ENCODE measurements at places on chromosomes 3 and 15.

- no peak for DNase-seq
Observed at GRCh38 chr3:15634671-15635070, 33.1 kb downstream of the BTD start.

DNA sequence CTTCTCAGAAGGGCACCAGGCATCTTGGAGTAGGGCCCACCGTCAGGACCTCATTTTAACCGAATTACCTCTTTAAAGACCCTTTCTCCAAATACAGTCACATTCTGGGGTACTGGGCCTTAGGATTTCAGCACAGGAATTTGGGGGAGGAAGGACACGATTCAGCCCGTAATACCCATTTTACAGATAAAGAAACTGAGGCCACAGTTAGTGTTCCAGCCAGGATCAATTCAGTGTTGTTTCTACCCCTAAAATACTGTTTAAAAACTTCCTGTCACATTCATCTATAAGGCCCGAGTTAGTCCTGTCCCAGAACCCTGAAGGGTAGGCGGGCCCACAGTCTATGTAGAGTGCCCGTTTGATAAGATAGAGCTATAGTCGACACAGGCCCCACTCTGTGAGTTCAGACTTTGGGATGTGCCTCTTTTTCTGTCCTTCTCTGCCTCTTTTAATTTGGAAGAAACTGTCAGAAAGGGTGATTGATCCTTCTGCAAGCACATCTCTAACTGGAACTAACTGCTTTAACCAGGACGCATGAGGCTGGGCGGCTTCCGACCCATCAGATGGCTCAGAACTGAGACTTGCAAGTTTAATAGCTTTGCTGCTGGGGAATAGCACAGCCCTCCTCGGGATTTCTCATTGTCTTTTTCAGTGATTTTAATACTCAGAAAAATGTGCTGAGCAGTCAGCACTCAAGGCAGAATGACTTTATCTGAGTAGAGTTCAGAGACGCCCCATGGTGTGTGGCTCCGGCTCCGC, 19.5 kb downstream of the BFSP2 start:
- DNase-seq = no peak

DNA sequence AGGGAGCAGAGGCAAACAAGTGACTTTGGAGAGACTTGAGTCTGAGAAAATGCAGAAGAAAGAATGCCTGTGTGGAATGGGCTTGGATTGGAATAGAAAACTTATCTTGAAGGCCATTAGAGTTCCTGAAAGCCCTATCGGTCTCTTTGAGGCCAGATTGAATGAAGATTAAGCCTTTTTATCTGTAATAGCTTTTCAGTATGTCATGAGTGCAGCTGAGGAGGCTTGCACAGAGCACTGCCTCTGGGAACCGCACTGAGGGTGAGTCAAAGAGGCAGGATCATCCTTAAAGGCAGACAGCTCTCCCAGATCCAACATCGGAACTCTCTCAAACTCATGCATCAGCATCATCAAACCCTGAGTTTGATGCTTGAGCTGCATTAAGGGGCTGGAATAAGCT, 515.2 kb downstream of the NTRK3 start:
- no peak for DNase-seq

GRCh38 chr15:31457161-31457560, 130.5 kb downstream of the KLF13 start:
- DNase-seq = no peak

DNA sequence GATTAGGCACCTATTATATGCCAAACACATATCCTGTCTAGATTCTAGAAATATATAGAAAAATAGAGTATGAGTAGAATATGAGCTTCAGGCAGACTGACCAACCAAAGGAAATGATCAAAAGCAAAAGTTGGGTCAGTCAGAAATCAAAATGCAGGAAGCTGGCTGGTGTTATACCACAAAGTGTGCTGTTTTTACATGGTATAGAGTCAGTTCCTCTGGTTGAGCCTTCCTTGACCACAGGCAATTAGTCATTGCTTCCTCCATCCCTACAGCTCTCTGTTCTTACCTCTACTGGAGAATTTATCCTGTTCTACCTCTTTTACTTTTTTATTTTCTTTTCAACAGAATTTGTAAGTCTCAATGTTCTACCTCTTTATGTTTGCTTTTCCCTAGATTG, 149.8 kb downstream of the TMCO5A start:
- no peak for DNase-seq

DNA sequence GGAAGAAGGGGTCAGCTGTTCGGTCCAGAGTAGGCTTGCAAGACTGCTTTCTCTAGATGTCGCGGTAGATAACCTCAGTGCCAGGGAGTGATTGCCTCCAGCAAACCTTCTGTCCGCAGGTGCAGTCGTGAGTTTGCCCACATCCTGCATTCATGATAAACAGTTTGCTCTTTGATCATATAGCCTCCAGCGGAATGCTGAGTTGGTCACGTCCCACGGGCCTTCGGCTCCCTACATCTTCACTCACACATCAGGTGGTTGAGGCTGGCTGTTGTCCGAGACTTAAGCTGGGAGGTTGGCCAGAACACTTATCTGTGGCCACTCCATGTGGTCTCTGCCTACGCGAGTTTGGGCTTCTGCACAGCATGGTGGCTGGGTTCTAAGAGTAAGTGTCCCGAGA, 62.1 kb upstream of the NR2C2 start:
- no peak for DNase-seq

- no peak for DNase-seq
Observed at GRCh38 chr15:26758079-26758478, 14.8 kb downstream of the GABRB3 start.

DNA sequence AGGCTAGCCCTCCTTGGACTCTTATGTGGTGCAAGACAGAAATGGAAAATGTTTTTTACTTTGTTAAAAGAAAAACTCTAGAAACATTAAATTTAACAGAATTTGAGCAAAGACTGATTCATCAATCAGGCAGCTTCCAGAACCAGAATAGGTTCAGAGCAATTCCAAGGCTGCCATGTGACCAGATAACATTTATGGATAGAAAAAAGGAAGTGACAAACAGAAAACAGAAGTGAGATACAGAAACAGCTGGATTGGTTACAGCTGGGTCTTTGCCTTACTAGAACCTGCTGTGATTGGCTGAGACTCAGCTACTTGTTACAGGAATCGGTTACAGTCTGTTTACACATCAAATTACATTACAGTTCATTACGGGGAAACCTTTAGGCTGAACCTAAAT, 22.5 kb upstream of the OTOL1 start:
- DNase-seq = no peak

- DNase-seq = no peak
Observed at GRCh38 chr3:97981886-97982285, 9.7 kb upstream of the RIOX2 start.

- no peak for DNase-seq
Observed at GRCh38 chr3:115626006-115626409, 2.7 kb downstream of the GAP43 start.

- DNase-seq = no peak
Observed at GRCh38 chr3:107428051-107428858, 51.0 kb downstream of the CCDC54 start.

GRCh38 chr3:45075821-45076625, 49.9 kb downstream of the CLEC3B start:
- no peak for DNase-seq

- no peak for DNase-seq
Observed at GRCh38 chr3:61297821-61298220, 46.6 kb upstream of the FHIT start.

GRCh38 chr3:143188881-143189280, 69.3 kb downstream of the CHST2 start:
- no peak for DNase-seq

DNA sequence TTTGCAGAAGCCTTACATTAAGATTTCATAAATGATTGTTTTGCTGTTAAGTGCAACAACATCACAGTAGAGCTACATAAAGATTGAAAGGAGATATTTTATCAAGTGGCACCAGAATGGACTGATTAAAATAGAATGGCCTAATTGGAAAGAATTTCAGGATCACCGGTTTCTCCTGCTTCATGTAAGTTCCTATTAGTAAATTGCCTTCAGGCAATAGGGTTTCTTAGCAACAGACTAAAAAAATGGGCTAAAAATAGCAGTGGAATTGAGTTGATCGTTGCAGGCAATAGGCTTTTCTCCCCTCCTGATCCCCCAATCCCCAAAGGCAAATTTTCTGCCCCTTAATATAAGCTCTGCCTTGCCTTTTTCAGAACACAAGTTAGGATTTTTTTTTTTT, 917 bp downstream of the LNP1 start:
- DNase-seq = no peak

- DNase-seq = no peak
Observed at GRCh38 chr15:79965846-79966630, 5.0 kb downstream of the BCL2A1 start.

- no peak for DNase-seq
Observed at GRCh38 chr15:80098341-80098740, 38.9 kb downstream of the ZFAND6 start.

DNA sequence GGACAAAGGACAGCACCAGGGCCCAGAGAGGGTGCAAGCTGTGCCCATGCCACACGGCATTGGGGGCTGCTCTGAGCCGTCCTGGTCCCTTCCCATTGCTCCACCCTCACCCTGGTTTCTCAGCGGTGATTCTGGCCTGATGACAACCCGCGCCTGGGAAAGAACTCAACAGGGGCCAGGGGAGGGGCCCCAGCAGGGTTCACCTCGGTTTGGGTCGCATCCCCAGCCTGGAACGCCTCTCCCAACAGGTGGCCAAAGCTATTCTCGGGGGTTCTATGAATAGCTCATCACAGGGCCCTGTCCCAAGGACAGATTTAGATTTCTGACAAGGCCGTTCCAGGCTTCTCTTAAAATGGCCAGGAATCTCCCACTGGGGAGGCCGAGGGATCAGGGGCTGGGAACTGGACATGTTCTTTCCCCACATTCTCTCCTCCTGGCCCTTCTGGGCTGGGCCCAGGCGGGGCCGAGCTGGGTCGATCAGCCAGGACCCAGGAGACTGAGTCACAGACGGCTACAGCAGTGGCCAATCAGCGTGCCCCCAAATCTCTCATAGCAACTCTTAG, 17.9 kb downstream of the GRIP2 start:
- no peak for DNase-seq

DNA sequence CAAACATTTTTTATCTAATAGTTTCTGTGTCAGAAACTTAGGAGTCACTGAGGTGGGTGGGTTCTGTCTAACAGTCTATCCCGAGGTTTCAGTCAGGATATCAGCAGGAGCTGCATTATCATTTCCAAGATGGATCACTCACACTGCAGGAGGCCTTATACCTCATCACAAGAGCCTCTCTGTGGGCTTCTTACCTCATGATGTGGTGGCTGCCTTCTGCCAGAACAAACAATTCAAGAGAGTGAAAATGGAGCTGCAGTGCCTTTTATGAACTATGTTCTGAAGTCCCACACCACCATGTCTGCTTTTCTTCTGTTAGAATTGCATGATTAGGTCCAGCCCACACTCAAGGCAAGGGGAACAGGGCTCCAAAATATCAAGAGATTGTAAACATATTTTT, 27.9 kb downstream of the RFX7 start:
- no peak for DNase-seq

DNA sequence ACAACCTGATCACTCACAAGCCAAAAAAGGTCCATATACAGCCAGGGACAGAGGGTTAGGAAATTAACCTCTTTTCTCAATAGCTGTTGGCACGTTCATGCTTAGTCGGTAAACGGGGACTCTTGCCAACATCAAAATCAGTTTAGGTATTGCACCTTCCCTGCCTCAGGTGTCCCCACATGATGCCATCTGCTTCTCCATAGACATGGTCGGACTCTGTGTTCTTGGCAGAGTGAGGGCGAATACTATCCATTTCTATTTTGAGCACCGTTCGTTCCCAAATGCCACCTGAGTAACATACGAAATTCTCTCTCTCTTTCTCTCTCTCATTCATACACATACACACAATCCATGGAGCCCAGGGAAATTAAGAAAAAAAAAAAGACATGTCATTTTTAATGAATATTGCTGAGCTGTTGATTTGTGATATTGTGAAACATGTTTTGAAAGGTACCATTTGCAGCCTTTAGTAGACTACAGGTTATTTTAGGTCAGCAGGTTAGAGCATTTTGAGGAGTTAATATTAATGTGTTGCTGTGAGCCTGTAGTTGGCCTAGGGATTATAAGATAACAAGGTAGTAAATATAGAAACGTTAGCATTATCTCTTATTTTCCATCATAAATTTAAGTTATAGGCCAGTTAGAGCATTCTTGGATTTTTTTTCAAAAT, 78.5 kb downstream of the GHSR start:
- DNase-seq = no peak

DNA sequence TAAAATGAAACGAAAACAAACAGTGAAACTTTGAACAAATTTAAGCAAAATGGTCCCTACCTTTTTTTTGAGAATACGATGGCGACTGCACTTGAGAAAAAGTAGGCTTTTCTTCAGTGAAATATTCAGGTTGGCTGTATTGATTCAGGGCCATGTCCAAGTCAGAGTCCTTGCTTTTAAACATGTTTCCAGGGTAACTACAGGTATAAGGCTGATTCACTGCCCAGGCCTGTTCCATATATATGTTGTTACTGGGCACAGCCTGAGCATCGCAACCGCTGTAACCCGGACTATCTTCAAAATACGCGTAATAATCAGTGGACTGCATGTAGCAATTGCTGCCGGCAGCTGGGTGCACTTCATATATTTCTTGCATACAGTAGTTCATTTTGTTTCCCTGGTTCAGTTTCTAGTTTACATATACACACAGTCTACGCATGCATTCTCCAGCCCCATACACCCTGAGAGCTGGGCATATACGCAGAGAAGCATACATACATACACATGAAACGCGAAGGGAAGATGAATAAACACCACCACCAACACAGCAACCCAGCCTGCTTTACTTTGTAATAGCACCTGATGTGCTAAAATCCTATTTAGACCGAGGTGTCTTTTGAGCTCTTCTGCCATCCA, 220.0 kb downstream of the NR1D2 start:
- no peak for DNase-seq

DNA sequence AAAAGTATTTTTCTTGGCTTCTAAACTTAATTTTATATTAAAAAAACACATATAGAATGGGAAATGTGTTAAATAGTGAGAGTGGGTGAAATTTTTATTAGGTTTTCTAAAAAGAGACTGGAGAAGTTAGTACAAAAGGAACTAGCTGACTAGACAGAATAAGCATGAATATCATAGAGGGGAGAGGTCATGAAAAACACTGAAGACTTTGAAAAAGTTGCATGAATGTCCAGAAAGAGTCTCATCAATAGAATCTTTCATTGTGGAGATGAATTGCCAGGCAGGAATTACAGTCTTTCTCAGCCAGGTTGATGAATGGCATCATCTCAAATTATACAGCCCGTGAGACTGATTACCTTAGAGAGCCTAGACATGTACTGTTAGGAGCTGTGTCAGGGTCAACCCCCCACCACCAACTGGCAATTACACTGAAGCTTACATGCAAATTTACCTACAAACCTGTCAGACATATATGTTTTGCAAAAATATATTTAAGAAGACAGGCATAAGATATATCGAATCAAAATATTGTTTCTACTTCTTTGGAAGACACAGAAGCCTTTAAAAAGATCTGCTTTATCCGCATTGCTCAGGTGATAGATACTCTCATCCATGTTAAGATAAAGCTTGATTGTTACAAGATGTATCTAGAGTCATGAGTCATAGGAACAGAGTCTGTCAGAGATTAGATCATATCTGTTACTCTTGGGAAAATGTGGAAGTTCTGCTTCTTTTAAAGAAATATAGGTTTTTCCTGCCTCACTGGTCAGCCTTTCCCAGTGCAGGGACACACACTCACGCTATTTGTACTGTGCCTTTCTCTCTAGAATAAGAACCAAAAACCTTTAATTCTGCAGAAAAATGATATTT, 34.8 kb upstream of the PFN2 start:
- DNase-seq = no peak

GRCh38 chr15:89761929-89762328, 10.9 kb upstream of the MESP1 start:
- no peak for DNase-seq
